A549 treated with CORT108297 at 1 μM for 4 hours (cell line): ENCODE measurements at places on chromosomes 11 and 22. TPM values are rescaled to one million over a fixed set of nuclear protein-coding genes. Genes with fewer than 3 reads are reported as not detected.

Gene UCP2
- total RNA-seq: 71.6 to 85.6 TPM (median 79.9 TPM) in 5 replicates

Gene SLC22A6
- total RNA-seq: not detected in 5 replicates

Gene C11orf91
- 0.35 to 1.8 TPM (median 1.4 TPM) in 5 replicates for total RNA-seq

Gene PGA5
- not detected in 5 replicates for total RNA-seq

Gene KRTAP5-3
- not detected in 5 replicates for total RNA-seq

Gene MUC6
- 0.01 to 0.02 TPM (median 0.01 TPM) in 3 of 5 replicates, not detected in the others for total RNA-seq

Gene CTTN
- 216 to 223 TPM (median 221 TPM) in 5 replicates for total RNA-seq

Gene FGF3
- total RNA-seq: not detected in 5 replicates

Gene RAB36
- 5.8 to 7.8 TPM (median 7.5 TPM) in 5 replicates for total RNA-seq

Gene OR8D1
- total RNA-seq: not detected in 5 replicates

Gene TCN1
- 0.16 to 0.30 TPM (median 0.21 TPM) in 5 replicates for total RNA-seq

Gene GPHA2
- total RNA-seq: not detected in 5 replicates

Gene KCNK7
- 0.29 to 1.0 TPM (median 0.76 TPM) in 4 of 5 replicates, not detected in the other for total RNA-seq

Gene CTSF
- total RNA-seq: 31.4 to 41.3 TPM (median 34.1 TPM) in 5 replicates

Gene POTEH
- not detected in 5 replicates for total RNA-seq

Gene MOV10L1
- total RNA-seq: not detected in 5 replicates

Gene GNAZ
- total RNA-seq: 1.6 to 3.2 TPM (median 2.7 TPM) in 5 replicates

Gene PHF5A
- 63.1 to 79.2 TPM (median 66.3 TPM) in 5 replicates for total RNA-seq

Gene LIF
- 25.0 to 39.1 TPM (median 37.2 TPM) in 5 replicates for total RNA-seq

Gene C1QTNF4
- 0.08 to 0.10 TPM (median 0.08 TPM) in 3 of 5 replicates, not detected in the others for total RNA-seq

Gene HEPN1
- total RNA-seq: not detected in 5 replicates
